Lung (tissue), 17 donors: ENCODE measurements at places on chromosomes 3 and 15. TPM values are rescaled to one million over a fixed set of nuclear protein-coding genes. Genes with fewer than 3 reads are reported as not detected.

Gene CDCP1
- total RNA-seq = 1.6 TPM

GRCh38 chr3:45601156-45601555 lies 6.6 kb downstream of the LIMD1 start:
- H3K27ac ChIP-seq = no peak overlapping the region
- peaks cover 31% of the 10 kb centered on the region for H3K36me3 ChIP-seq
- DNase-seq = no peak
- no peaks in the 10 kb centered on the region for H3K27me3 ChIP-seq

- DNase-seq = no peak
- H3K4me1 ChIP-seq = no peaks in the 10 kb centered on the region
- H3K36me3 ChIP-seq = no peaks in the 10 kb centered on the region
- H3K27me3 ChIP-seq = no peaks in the 10 kb centered on the region
These were observed 70.2 kb upstream of the ABI3BP start for GRCh38 chr3:101063401-101063800.

- no peaks in the 10 kb centered on the region for H3K27me3 ChIP-seq
- no peak for DNase-seq
- peaks cover 1% of the 10 kb centered on the region for H3K4me1 ChIP-seq
- H3K36me3 ChIP-seq = no peaks in the 10 kb centered on the region
- H3K4me3 ChIP-seq = no peak overlapping the region
These were observed 13.3 kb upstream of the SH3BP5 start for GRCh38 chr3:15345608-15346137.
